Tongue (tissue), 3 donors: ENCODE measurements at places on chromosomes 6 and 20.

- DNase-seq: no peak
These were observed 184.1 kb downstream of the MTFR2 start for GRCh38 chr6:136066005-136066404.

DNA sequence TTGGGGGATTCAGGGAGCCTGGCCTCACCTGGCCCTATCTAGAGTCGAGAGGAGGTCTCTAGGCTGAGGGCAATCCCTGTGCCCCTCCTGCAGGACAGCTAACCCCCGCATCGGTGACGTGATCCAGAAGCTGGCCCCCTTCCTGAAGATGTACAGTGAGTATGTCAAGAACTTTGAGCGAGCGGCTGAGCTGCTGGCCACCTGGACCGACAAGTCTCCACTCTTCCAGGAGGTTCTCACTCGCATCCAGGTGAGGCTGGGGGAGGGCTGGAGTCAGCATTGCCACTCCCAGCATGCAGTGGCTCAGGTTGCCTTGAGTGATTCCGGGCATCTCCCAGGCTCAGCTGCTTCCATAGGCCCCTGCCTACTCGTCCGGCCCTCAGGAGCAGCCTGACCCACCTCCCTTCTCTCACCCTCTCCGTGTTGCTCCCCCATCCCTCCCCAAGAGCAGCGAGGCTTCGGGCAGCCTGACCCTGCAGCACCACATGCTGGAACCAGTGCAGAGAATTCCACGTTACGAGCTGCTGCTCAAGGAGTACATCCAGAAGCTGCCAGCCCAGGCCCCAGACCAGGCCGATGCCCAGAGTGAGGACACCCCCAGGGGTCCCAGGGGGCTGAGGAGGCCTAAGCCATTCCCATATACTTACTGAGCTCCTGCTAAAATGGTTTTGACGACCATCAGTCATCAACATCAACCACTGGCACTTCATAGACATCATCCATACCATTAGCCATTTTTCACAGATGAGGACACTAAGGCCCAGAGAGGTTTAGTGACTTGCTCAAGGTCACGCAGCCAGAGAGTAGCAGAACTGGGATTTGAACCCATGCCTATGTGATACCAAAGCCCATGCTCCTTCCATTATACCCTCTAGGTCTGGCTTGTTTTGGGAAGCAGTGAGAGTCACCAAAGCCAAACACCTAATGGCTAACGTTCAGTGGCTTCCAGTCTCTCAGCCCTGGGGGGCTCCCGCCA is 8.3 kb downstream of the FGD2 start:
- DNase-seq: no peak

GRCh38 chr20:25622049-25622448 is 1.8 kb downstream of the NANP start:
- DNase-seq: no peak

DNA sequence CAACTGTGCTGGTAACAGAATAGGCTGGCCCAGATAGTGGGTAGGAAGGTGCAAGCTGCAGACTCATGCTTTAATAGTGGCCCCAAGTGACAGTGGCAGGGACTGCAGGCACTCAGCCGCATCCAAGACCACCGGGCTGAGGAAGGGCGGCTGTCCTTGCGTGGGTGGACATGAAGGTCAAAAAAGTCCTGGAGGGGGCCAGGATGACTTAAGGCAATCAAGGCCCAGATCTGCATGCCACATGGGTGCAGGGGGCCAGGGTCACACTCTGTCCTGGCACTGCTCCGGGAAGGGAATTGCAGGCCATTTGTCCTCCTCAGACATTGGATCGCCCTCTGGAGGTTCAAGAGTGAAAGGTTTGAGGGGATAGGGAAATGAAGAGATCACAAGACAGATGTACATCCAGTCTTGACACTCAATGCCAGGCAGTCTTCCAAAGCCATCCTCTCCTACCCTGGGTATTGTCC is 10.4 kb upstream of the VNN2 start:
- DNase-seq: peak; percentile 8

- DNase-seq: no peak
These were observed 1.2 kb upstream of the RBM38 start for GRCh38 chr20:57389695-57390603.

DNA sequence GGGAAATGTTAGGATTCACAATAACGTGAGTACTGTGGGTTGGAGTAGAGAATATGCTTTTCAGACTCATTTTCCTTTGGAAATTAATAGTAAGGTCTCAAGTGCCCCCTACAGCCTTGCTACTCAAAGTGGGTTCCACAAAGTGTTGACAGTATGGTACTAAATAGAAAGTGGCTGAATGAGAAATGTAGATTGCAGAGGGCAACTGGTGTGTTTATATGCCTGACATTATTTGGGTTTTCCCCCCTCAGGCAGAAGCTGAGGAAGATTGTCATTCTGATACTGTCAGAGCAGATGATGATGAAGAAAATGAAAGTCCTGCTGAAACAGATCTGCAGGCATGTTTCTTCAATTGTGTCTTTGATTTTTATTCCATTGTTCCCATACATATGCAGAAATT is 5.6 kb downstream of the FBXO9 start:
- no peak for DNase-seq

GRCh38 chr20:59577037-59577808 is 27.1 kb upstream of the PHACTR3 start:
- no peak for DNase-seq

GRCh38 chr6:7207720-7208119 is 100.0 kb downstream of the RREB1 start:
- DNase-seq: no peak

DNA sequence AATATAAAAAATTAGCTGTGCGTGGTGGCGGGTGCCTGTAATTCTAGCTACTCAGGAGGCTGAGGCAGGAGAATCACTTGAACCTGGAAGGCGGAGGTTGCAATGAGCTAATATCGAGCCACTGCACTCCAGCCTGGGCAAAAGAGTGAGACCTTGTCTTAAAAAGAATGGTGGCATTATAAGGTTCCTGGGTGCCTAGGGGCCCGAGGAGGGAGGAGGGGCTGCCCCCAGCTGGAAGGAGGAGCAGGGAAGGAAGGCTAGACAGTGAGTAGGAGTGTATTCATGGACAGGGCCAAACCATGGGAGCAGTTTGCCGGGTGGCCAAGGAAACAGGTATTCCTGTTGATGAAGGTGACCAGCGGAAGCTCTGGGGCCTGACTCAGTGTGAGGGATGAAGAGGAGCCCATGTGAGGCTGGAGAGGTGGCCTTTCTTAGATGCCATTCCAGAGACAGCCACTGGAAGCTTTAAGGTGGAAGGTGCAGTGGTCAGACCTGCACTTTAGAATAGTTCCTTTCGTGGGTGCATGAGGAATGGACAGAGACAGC is 24.2 kb downstream of the MANBAL start:
- no peak for DNase-seq

- DNase-seq: no peak
These were observed 111.4 kb upstream of the ATXN1 start for GRCh38 chr6:16872543-16873235.

- DNase-seq: no peak
These were observed 116.9 kb upstream of the SCGN start for GRCh38 chr6:25534942-25535631.

GRCh38 chr6:136284909-136285308 is 4.7 kb downstream of the BCLAF1 start:
- DNase-seq: no peak

- no peak for DNase-seq
These were observed 112.4 kb downstream of the TAF4 start for GRCh38 chr20:61953037-61954021.

DNA sequence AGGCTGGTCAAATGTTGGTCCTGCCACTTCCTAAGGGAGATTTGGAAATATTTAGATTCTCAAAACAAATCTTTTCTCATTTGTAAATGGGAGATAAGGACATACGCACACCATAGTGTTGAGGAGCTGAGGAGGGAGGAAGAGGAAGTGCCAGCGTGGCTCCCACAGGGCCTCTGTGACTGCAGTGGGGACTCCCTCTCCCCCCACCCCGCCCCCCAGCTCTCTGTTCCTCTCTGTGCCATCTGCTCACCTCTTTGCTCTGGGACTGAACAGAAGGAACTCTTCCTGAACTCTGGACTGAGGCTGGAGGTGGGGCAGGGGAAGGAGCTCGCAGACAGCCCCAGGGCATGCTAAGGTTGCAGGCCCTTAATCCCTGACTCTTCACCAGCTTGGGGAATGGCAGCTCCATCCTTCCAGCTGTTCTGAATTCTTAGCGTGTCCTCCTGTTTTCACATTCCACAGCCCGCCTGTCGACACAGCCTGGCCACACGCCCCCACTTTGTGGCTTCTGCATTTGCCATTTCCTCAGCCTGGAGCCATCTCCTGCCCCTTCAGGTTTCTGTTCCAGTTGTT is 11.4 kb downstream of the DDX27 start:
- DNase-seq: peak; percentile 93

DNA sequence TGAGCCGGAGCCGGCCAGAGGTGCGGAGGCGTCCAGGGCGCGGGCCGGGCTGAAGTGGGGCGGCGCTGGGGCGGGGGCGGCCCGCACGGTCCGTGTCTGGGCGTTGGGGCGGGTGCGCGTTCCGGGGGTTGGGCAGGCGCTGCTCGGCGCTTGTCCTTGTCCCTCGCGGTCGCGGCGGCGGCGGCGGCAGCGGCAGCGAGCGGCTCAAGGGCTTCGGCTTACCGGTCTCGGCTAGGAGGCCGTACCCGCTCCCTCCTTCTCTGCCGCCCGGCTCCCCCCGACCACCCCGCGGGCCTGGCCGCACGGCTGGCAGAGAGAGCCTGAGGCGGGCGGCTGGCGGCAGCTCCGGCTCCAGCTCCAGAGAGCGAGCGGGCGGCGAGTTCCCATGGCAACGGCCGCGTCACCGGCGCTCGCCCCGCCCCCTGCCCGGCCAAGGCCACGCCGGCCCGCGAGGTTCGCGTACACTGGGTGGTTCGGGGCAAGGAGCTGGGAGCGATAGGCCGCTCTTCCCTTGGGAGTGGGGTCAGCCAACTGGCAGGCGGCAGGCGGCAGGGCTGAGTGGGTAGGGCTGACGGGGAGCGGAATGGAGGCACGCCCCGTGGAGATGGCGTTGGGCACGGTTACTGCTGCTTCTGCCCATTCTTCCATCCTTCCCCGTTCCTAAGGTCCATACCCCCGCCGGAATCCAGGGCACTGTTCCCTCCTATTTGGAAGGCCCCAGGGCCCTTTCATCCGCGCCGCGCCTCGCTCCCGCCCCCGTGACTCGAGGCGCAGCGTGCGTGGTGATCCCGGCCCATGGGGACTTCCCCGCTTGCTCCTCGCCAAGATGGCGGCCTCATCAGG is at the start of gene LRRC73:
LRRC73 (minus strand) TSS at position 363 of the 843 bp plus-strand sequence. CDS start 561 bp downstream, outside the sequence.
- peak; percentile 85 for DNase-seq

GRCh38 chr6:3755637-3756545 is 4.4 kb upstream of the PXDC1 start:
- no peak for DNase-seq

- DNase-seq: peak; percentile 40
These were observed 259.9 kb downstream of the PRKN start for GRCh38 chr6:162467679-162468078.
